Posterior cingulate gyrus (tissue), 11 donors: ENCODE measurements at places on chromosomes 2 and 18.

- peak; percentile 87 for DNase-seq
Measured at GRCh38 chr2:188292348-188293239, 920 bp downstream of the GULP1 start.

DNA sequence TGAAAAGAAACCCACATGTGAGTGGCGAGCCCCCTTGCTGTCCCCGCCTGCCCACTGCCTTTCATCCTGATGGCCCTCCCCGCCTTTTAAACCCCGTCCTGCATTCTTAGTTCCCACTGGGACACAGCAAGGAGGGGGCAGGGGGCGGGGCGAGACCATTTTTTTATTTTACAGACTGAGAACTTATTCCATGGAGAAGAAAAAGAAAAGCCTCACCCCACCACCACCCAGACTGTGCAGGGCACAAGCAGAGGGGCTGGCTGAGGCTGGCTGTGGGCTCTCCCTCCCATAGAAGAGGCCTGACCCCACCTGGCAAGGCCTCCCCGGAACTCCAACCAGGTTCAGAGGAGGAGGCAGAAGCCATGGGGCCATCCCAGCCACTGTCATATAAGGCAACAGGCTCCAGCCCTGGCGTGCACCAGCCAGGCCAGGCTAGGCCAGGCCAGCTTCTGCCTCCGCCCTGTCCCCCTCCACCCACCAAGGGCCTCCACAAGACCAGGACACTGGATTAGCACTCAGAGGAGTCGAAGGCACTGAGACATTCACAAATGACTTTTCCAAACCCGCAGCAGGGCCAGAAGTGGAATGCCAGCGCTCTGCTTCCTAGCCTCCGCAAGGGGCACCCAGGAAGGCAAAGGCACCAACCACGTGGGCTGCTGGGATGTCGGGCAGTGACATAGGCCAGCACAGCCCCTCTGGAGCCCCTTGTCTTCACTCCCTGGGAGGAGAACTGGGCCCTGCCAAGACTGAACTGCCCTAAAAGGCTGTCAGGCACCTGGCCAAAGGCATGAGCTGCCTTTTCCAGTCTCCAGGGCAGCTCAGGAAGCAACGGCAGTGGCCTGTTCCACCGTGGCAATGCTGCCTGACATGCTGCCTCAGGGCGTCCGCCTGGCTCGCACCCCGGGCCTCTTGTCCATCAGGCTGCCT, 37.5 kb upstream of the SEMA4C start:
- DNase-seq: peak; percentile 56

GRCh38 chr2:44055664-44056063, 59.9 kb upstream of the LRPPRC start:
- no peak for DNase-seq

GRCh38 chr18:37383846-37384595, 181.6 kb downstream of the CELF4 start:
- no peak for DNase-seq

GRCh38 chr2:112626604-112627059, 19.1 kb upstream of the SLC20A1 start:
- DNase-seq: peak; percentile 95

GRCh38 chr18:58605027-58606020, 23.6 kb downstream of the ALPK2 start:
- DNase-seq: no peak

DNA sequence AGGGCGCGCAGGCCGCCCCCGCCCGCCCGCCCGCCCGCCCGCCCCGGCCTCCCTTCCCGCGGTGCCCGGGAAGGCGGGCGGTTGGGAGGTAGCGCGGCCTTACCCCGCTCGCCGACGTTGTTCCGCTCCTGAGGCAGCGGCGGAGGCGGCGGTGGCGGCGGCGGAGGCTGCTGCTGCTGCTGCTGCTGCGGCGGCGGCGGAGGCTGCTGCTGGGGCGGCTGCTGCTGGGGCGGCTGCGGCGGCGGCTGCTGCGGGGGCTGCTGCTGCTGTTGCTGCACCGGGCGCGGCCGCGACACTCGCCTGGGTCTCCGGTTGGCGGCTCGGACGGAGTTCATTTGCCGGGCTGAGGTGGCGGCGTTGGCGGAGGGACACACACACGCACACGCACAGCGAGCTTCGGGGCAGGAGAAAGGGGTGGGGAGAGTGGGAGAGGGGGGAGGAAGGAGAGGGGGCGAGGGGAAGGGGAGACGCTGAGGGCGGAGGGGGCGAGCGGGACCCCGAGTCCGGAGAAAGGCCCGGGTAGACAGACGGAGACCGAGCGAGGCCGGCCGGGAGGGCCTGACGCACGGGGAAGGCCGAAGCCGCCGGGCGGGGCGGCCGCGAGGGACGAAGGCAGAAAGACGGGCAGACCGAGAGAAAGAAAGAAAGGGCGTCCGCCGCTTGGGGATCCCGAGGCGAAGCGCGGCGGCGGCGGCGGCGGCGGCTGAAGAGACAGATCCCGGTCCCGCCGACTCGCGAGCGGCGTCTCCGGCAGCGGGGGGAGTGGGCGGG, 727 bp downstream of the FBXO11 start:
- peak; percentile 88 for DNase-seq

DNA sequence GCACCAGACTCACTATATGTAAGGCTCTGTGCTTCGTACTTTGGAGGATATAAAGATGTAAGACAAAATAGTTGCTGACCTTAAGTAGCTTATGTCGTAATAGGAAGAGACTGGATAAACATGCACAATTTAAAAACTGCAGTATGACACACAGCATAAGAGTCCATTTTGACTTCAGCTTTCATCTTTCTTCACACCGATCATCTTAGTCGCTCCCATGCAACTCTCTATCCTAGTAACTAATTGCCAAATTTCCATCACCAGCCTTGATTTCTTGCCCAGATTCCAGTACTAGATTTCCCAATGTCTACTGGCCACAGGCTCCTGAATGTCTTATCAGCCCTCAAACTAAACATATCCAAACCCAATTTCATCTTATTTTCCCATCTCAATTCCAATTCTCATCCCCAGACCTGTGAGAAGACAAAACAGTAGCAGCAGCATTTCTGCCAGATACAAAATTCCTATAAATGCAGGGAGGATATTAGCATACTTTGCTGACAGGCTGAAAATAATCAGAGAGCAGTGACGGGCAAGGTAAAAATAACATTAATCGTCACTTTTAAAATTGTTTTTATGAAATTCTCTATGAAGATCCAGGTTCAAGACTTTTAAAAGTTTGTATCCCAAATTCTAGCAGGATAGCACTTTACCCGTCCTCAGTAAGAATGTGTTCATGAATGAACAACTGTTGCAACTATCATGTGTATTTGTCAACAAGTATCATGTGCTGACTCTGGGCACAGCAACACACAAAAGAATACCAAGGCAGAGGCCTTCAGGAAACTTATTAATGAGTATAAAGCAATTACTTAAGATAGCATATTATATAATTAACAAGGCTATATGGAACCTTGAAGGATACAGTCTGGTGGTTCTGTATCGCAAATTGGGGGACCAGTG, 42.2 kb downstream of the KIDINS220 start:
- no peak for DNase-seq

- DNase-seq: no peak
Measured at GRCh38 chr2:240258685-240259084, 118.2 kb upstream of the OTOS start.
